Heart right ventricle (tissue), 16 donors: ENCODE measurements at places on chromosomes 4 and X. TPM values are rescaled to one million over a fixed set of nuclear protein-coding genes. Genes with fewer than 3 reads are reported as not detected.

MAMLD1 gene
- 4.2 TPM for total RNA-seq

RLIM gene
- total RNA-seq, result 35.2 TPM

AFM gene
- not detected for total RNA-seq

RASL11B gene
- total RNA-seq, result 5.6 TPM

DRP2 gene
- not detected for total RNA-seq

CT45A10 gene
- not detected for total RNA-seq

FAM13A gene
- total RNA-seq, result 12.9 TPM

GATA1 gene
- 0.23 TPM for total RNA-seq

GLRA2 gene
- total RNA-seq, result not detected

SMIM10 gene
- 6.5 TPM for total RNA-seq

CXCL11 gene
- not detected for total RNA-seq

SYN1 gene
- total RNA-seq, result 10.4 TPM

MAGEA1 gene
- not detected for total RNA-seq

MAPK10 gene
- total RNA-seq, result 5.9 TPM

SOWAHB gene
- not detected for total RNA-seq

ARHGAP36 gene
- not detected for total RNA-seq

VGLL1 gene
- total RNA-seq, result not detected

PNMA5 gene
- not detected for total RNA-seq

UBE2A gene
- 69.6 TPM for total RNA-seq

TRIM75 gene
- total RNA-seq, result not detected

PABPC1L2B gene
- total RNA-seq, result not detected

SMPX gene
- 681 TPM for total RNA-seq

WDFY3 gene
- 51.3 TPM for total RNA-seq

SH2D1A gene
- total RNA-seq, result not detected

MSN gene
- total RNA-seq, result 141 TPM

TLR7 gene
- 0.15 TPM for total RNA-seq

PLA2G12A gene
- total RNA-seq, result 56.2 TPM

NSUN7 gene
- total RNA-seq, result 0.21 TPM

PDGFC gene
- total RNA-seq, result 17.1 TPM

CFAP99 gene
- total RNA-seq, result not detected

USP9X gene
- total RNA-seq, result 62.8 TPM

PAGE2B gene
- not detected for total RNA-seq

PCDH7 gene
- total RNA-seq, result 34.5 TPM
